ENCODE measurements at places on chromosomes 4 and X. TPM values are rescaled to one million over a fixed set of nuclear protein-coding genes. Genes with fewer than 3 reads are reported as not detected.

GRCh38 chrX:13357925-13358324 is 38.1 kb upstream of the ATXN3L start:
- DNase-seq = no peak

GRCh38 chr4:10123227-10124101 is 6.9 kb upstream of the WDR1 start:
- peak; percentile 43 for DNase-seq

DNA sequence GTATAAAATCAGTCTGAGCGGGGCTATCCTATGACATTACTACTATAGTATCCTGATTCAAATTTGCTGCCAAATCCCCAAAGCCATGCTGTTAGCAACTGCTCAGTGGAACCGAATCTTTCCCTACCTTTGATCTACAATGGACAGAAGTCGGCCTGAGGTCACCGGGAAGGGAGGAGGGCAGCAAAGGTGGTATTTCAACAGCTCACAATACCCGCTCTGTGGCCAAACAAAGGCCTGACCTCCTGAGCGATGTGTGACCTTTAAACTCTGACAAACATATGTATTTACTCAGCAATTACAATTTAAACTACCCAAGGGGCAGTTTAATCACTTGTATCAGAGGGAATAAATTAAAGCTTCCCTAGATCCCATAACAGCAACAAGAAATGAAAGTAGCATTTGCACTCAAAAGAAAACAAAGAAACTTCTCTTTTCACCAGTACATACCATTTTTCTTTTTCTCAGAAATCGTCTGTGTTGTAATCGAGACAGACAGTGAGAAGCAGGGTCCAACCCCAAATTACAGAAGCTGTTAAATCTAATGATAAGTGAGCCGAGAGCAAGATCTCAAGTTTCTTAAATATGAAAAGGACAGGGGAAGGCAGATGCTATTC is 11.6 kb upstream of the TMEM128 start:
- DNase-seq = peak; percentile 18

DNA sequence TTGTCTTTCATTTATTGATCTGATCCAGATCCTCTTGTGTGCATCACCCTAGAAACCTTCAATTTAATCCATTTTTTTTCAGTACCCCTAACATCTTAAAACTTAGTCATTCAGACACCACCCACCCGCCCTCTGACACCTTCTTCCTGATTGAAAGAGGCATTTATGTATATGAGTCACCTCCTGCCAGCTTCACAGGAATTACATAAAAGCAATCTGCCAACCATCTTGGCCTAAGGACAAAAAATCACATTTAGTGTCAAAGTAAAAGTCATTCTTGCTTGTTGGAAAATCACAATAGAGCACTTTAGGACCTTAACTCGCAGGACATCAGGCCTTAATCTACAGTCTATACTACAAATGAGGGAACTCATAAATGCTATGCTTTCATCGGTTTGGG is 52.1 kb downstream of the NDST3 start:
- no peak for DNase-seq

DNA sequence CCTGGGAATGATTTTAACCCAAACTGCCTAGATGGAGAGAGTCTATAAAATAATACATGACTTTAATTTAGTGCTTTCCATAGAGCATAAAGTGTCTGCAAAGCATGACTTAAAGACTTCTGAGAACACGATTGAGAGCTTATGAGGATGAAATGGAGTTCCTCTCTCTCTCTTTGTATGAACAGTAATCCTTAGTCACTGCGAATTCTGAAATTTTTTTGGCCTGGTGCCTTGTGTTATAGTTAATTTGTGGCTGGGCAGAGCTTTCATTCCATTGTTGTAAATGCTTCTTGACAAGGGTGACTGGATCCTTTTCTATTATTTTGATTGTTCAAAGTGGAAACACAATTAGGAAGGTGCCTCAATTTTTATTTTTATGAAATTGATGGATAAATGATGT is 179.5 kb downstream of the CEP135 start:
- DNase-seq = no peak

GRCh38 chr4:132859929-132860328 is 289.2 kb upstream of the PCDH10 start:
- no peak for DNase-seq

GRCh38 chrX:70769659-70770227 is 138.8 kb downstream of the TEX11 start:
- no peak for DNase-seq

- DNase-seq = no peak
Observed at GRCh38 chr4:39614487-39615162, 24.0 kb downstream of the SMIM14 start.

DNA sequence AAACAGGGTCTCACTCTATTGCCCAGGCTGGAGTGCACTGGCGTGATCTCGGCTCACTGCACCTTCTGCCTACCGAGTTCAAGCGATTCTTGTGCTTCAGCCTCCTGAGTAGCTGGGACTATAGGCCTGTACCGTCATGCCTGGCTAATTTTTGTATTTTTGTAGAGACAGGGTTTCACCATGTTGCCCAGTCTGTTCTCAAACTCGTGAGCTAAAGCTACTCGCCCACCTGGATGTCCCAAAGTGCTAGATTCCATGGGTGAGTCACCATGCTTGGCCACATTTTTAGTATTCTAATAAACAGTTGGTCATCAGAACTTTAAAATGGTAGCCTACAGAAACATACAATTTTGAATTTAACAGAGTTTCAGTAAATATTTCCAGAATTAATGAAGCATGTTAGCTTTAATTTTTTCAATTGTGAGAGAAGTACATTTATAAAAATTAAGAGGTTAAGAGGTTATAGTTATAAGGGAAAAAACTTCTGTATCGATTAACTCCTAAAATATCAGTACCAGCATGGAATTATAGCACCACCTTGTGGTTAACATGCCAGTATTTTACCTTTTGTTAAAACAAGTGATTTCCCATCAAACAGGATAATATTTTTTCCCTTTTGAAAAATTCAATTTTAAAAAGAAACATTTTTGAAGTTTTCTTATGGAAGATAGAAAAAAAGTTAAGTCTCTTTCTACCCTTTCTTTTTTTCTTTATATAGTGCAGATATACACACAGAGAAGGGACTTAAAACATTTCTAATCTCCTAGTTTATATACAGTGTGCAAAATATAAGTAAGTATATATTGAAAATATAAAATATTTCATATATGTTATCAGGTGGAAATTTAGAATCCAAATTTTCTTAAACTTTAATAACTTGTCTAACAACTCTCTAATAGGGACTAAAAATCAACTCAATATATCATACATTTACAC is 35.4 kb downstream of the CEP44 start:
- DNase-seq = no peak

- no peak for DNase-seq
Observed at GRCh38 chr4:183834252-183834651, 70.9 kb upstream of the STOX2 start.

GRCh38 chr4:176435901-176436292 is 116.1 kb downstream of the SPCS3 start:
- no peak for DNase-seq

DNA sequence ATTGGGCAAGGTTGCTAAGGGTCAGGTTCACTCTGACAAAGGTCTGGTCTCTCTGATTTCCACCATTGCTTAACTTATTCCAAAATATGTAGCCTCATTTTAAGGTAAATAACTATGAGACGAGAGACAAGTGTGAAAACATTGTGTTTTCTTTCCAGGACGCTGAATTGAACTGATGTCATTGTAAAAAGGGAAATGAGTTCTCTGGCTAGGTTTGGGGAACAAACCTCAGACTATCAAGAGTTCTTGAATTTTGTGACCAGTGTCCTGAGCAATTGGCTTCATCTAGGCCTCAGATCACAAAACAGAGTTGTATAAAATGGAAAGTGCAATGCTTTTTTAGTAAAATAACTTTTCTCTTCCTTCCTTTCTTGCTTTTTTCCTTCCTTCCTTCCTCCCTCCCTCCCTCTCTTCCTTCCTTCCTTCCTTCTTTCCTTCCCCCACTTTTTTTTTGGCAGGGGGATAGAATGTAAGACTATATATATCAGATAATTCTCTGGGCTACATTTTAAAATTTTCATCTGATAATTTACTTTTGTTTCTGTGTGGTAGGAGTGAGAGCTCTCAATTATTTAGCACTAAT is 30.8 kb upstream of the CXCL8 start:
- DNase-seq = no peak

- no peak for DNase-seq
Observed at GRCh38 chr4:35912174-35912573, 332.1 kb downstream of the ARAP2 start.

GRCh38 chr4:38501698-38502097 is 162.3 kb upstream of the KLF3 start:
- DNase-seq = no peak

DNA sequence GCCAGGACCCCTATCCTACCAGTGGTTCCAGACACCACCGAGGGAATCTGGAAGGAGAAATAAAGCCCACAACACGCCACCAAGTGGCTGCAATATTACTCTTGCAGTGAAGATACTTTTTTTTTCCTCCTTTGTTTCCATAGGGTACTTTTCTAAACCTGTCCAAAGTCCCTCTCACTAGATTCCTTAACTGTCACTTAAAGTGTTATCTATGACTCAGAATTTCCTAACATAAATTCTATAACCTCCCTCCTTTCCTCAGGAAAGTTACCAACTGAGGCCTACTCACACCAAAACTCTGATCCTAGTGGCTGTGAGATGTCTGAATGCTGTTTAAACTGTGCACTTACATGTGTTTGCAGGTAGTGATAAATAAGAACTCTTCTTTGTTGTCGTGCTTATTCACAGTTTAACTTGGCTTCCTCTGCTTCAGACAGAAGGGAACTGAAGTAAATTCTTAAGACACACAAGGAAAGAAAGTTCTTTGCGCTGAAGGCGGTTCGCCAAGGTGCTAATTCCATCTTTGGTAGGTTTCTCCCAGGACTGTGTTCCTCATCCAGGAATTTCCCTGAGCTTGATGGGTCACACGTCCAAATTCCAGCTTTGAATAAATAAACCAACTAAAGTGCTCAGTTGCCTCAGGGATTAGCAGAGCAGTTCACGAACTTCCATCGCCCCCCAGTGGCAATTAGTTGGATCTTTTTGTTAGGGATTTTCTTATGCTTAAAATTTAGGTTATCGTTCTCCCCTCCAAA is 10.7 kb upstream of the HCCS start:
- DNase-seq = no peak

GRCh38 chr4:55036405-55036804 is 89.0 kb downstream of the KDR start:
- DNase-seq = no peak

DNA sequence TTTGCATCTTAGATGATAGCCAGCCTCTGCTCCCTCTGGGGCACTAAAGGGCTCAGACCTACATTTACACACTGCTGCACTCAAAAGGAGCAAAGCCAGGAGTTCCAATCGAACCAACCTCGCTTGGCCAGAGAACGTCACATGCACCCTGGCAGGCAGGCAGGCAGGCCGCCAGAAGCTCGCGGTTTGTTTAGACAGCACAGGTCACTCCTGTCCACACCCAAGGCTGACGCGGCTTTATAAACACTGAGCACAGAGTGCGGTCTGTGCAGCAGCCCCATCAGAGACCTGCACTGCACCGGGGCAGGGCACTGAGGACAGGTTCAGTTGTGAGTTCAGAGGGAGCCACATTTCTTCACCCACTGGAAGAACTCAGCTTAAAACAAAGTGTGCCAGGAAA is 143.9 kb downstream of the BCOR start:
- no peak for DNase-seq

DNA sequence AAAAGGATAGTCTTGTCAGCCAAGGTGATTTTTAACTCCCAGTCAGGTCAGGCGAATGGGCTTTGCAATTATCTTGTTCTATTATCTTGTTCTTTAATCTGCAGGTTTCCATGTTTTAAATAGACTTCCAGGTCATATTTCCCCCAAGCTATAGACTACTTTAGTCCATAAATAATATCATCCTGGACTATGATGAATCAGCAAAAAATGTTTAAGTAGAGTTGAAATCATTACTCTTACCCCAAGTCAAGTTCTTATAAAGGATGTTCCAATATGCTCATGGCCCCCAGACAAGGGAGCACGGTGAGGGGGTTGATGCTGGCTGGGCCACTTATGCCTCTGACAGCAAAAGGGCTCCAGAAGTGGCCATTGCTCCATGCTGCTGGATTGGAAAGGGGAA is 75.1 kb downstream of the SLC2A9 start:
- DNase-seq = no peak

DNA sequence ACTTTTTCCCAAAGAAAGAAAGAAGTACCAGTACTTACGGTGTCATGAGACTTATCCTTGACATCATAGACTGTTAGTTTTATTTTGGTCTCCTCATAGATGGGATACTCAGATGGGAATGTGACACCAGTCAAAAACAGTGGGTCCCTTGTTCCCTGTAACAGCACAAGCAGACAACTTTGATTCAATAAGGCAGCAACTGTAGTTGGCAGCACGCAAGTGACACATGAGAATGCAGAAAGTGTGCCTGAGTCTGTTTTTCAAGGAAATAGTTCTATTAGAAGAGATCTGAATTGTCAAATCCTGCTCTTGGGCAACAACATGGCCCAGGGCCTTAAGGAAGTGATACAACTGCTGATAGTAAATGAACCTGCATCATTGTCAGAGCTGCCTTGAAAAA is 443.2 kb downstream of the INPP4B start:
- DNase-seq = no peak

DNA sequence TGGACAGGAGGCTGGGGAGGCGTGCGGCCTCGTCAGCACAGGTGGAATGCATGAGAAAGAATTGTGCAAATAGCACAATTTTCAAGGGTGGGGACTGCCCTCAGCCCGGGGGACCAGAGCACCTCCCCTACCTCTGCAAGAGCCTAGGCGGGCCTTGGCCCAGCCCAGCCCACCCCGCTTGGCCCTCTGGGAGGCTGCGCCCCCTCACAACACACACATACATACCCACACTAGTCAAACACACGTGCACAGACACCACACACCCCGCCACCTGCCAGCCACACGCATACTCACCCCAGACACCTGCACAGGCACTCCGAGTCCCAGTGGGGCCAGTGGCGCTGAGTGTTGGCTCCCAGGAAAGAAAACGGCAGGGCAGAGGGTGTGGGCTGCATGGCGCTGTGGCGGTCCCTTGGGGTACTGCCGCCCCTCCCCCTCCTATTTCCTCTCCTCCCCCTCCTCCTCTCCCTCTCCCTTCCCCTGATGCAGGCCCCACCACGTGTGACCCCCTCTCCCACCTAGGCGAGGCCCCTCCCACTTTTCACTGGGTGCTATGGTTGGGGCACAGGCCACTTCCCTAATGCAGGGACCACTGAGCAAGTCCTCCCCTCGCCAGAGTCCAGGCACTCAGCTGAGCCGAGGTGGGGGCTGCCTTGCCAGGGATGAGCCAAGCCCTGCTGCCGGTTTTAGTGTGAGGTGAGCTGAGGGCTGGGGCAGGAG is 84.5 kb downstream of the FAM53A start:
- DNase-seq = no peak

The KIF4A gene
- 18.2 TPM for polyA plus RNA-seq

The PDGFC gene
- polyA plus RNA-seq = 84.1 TPM

The PRRG1 gene
- 25.4 TPM for polyA plus RNA-seq

The HSFX2 gene
- 0.54 TPM for polyA plus RNA-seq

The CXCL1 gene
- polyA plus RNA-seq = 0.67 TPM

The ADRA2C gene
- polyA plus RNA-seq = 12.6 TPM

The UGT2B15 gene
- polyA plus RNA-seq = 0.12 TPM

The NWD2 gene
- polyA plus RNA-seq = 0.25 TPM

The ADGRG2 gene
- polyA plus RNA-seq = 17.4 TPM

The SSX2B gene
- polyA plus RNA-seq = not detected

The PPP2R2C gene
- 0.39 TPM for polyA plus RNA-seq

Data from right renal cortex interstitium (tissue), 3 donors.